Sigmoid colon (tissue), 7 donors: ENCODE measurements at places on chromosomes 12 and 14. TPM values are rescaled to one million over a fixed set of nuclear protein-coding genes. Genes with fewer than 3 reads are reported as not detected.

CORO1C gene
- total RNA-seq, result 569 TPM

TCL1B gene
- total RNA-seq, result not detected

DNA sequence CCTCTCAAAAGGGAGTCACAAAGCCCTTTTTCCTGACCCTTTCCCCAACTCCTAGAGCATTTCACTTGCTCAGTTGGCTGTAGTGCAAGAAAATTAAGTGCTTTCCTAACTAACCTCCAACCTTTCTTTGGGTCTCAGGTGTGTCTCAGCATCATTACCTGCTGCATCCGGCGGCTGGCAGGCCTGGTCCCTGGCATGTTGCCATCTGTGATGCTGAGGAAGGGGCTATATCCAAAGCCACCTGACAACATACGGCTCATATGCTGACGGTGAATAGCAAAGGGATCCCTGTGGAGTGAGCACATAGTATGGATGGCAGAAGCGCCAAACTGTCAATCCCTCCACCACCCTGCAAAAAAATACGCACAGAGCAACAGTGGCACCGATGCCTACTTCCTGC, 1.2 kb downstream of the MLF2 start:
- DNase-seq, result no peak

DNA sequence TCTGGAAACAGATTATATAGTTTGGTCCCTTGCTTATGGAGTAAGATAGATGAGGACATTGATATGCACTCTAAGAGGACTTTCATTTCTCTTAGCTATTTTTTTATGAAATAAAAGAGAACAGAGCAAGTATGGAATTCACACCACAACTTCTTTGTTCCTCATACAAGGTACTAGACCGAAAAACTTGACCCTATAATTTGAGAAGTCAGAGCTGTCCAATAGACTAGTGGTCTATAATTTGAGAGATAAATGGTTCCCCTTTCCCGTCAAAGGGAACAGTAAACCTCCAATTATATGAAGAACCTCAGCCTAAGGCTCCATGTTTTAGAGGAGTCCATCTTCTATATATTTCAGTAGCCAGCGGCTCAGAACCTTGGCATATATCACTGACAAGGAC, 58.5 kb upstream of the HIF1A start:
- no peak for DNase-seq
